ENCODE measurements at places on chromosomes 2 and 18.

DNA sequence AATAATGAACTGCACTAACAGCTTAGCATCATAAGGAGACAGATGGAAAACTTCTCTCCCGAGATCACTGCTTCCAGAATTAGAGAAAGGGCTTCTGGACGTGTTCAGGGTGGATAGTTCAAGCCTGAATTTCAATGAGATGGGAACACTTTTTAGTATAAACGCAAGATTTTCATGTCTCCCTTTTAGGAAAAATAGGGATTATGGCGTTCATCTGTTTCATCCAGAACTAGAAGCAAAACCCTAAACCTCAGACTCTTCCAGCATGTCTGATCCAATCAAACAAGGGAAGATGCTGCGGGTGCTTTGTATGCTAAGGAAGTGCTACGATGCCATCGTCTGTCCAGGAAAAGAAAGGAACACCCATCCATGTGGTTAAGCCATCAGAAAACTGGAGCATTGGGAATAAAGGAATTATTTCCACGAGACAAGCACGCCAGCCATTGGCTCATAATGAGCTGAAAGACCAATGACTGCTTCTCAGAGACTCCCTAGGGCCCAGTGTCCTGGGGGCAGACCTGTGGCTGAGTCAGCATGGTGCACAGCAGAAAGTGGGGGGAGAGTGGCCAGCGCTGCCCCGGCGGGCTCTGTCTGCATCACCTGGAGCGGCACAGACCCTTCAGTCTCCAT, 65.9 kb upstream of the AFF3 start:
- DNase-seq, result no peak

DNA sequence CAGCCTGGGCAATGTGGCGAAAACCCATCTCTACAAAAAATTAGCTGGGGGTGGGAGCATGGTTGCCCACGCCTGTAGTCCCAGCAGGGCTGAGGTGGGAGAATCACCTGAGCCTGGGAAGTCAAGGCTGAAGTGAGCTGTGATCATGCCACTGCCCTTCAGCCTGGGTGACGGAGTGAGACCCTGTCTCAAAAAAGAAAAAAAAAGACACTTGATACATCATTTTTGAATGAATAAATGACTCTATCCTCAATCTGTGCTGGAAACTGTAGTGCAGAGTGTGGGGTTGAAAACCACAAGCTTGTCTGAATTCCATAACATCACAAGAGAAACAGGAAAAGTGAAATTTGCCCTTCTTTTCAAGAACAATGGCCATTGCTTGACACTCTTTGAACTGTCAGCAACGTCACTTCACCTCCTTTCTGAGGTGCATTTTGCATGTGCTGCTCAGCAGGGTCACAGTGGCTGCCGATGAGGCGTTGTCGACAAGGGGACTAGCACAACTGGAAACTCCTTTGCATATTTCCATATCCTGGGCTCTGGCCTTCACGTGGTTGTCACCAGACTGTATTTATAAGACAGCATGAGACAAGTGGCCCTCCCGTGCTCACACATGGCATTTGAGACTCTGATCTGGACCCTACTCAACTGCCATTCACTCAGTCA, 54.2 kb downstream of the DDX1 start:
- no peak for DNase-seq

DNA sequence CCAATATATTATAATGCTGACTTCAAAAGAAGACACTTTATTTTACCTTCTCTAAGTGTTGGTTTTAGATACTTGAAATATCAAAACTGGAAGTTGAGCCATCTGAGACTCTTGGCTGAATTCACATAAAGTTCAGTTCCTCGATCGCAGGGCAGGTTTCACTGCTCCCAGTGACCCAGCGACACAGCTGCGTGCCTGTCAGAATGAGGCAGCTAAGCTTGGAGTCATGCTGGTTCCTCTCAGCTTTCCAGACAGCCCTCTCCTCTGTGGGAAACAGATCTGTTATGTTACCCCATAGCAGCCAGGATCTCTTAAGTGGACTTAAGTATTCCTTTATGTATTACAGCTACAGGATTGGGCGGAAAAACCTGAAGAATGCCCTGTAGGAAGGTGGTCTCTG, 142.8 kb upstream of the ALPP start:
- no peak for DNase-seq

DNA sequence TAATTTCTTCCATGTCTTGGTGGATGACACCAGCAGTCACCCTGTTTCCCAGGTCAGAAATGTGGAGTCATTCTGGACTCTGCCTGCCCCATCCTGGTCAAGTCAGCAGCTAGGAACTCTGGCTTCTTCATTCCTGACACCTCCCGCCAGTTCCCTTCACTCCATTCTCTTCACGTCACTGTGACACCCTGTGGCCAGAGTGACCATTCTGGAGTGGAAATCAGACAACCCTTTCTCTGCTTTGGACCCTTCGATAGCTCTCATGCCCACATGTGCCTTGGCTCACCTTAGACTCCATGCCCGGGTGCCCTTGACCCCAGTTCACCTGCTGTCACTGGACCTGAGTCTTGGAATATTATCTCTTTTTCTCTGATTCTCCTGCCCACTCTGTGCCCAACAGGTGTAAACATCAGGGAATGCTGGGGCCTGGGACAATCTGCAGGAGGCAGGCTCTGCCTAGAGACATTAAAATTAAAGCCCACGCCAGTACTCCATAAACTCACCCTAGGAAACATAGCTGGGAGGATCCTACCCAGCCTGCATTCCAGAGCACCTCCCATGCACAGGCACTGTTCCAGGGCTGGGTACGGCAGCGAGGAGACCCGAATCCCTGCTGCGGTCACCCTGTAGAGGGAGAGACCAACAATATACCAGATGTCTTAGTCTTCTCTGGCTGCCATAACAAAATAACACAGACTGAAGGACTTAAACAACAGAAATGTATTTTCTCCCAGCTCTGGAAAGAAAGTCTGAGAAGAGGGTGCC, 41.1 kb upstream of the FAHD2A start:
- DNase-seq, result no peak

DNA sequence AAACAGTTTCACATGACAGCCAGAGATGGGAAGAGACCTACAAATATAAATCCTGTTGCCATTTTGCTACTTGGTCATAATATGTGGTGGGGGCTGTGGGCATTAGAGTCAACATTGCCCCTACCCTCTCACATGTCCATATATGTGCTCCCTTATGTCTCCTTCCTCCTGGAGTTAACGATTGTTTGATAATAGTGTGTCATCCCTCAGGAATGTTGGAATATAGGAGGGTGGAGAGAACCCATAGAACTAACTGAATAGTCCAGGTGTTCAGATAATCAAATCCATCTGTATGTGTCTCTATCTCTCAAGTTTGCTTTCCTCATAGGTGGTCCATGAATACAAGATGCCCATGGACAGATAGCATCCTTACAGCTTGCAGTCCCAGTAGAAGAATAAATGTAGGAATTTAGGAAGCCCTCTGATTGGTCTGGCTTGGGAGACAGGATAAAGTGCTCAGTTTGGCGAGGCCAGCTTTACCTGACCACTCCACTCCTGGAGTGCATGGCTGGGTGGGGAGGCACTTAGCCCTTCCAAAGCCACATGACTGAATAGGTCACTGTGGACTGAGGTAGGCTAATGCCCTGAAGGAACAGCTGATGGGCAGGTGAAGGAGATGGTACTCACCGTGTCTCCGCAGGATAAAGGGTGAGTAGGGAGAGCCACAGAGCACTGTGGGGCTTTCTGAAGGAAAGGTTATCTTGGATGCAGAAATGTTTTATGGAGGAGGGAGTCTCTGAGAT, 166.9 kb downstream of the CDCA7 start:
- DNase-seq, result no peak

DNA sequence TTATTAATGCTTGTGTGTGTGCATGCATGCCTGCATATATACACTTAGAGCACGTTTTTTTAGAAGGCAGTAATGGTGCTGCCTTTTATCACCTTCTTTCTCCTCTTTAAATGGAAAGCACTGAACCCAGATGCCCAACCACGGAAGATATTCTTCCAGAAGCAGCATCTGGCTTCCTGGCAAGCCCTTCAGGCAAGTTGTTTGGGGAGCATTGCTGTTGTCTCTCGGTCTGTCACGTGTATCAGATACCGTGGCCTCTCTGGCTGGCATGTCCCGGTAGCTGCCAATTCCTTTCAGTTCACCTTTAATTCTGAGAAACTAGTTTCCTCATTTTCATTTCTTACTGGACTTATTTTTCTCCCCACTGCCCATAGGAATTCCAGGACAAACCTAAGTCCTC, 587.8 kb downstream of the ARHGAP15 start:
- DNase-seq, result no peak

- no peak for DNase-seq
Observed at GRCh38 chr2:47223980-47224379, 68.9 kb upstream of the STPG4 start.

GRCh38 chr2:8394569-8395359, 287.1 kb upstream of the ID2 start:
- no peak for DNase-seq

GRCh38 chr2:167345559-167345958, 457.3 kb downstream of the XIRP2 start:
- no peak for DNase-seq

DNA sequence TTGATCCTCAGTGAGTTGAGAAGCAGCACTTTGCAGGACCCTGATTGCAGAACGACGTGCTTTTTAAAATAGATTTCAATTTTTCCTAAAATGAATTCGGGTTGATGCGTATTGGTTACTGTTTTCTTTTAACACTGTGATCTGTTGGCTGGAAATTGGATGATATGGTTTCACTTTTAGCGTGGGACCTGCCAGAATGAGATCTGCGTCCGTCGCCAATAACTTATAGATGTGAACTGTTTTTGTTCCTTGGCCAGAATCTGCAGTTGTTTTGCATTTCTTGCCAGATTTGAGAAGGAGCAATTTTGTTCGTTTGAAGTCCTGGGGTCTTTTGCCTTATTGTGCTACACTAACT, 703 bp downstream of the UGGT1 start:
- DNase-seq, result no peak

DNA sequence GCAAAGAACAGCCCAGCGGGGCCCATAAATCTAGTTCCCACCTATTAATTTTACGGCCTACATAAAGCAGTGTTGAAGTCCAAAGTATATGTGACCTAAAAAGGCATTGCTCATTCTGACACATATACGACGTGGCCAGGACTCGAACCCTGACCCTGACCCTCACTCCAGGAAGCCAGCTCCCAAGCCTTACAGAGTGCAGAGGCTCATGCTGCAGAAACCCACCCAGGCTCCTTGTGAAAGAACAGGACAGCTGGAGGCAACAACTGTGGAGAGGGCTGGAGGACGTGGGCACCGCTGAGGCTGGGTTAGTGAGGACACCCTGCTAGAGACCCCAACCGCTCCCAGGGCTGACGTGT, 221.6 kb downstream of the CYP26B1 start:
- DNase-seq, result no peak

GRCh38 chr2:215832791-215833190, 180.6 kb downstream of the MREG start:
- DNase-seq, result no peak

- no peak for DNase-seq
Observed at GRCh38 chr2:134347756-134348155, 93.9 kb downstream of the MGAT5 start.

All from stimulated activated CD8-positive, alpha-beta memory T cell treated with anti-CD3 and anti-CD28 coated beads, Interleukin-2, amount 100 ng/mL, for 1 hour (primary cell).